ENCODE measurements at places on chromosomes 12 and 14. TPM values are rescaled to one million over a fixed set of nuclear protein-coding genes. Genes with fewer than 3 reads are reported as not detected.

The WSCD2 gene
- total RNA-seq, result not detected

The WIF1 gene
- not detected for total RNA-seq

The CELA1 gene
- not detected for total RNA-seq

DNA sequence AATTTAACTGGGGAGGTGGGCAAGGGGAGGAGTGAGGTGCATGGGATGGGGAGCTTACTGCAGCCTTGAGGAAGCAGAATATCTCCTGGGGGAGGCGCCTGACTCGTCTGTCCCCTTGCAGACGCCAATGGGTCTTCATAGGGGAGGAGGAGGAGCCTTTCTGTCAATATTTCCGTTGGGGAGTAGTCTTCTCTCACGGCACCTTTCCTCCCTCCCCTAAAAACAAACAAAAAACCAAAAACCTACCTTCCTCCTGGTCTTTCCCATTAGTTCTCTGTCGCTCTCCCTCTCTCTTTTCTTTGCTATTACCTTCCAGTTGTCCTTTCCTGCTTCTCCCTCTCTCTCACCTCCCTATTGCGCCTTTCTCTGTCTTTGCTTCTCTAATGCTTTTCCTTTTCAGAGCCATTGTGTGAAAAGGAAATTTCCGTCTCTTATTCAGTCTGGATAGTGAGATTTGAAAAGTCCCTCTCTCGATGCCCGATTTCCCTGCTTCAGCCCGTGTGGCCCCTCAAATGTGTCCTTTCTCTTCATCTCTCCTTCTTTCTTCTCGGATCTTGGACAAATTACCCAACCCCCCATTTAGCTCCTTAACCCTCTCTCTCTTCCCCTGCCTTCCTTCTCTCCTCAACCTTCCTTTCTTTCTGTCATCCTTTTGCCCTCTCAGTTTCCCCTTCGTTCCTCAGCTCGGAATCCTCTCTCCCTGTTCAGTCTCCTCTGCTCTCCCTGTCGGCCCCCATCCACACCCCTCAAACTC lies 5.9 kb downstream of the GPR84 start:
- no peak for DNase-seq

GRCh38 chr14:50036211-50036610 lies 80.2 kb downstream of the VCPKMT start:
- no peak for DNase-seq

- DNase-seq, result no peak
These were observed 41.5 kb upstream of the ANKS1B start for GRCh38 chr12:100026241-100026640.

DNA sequence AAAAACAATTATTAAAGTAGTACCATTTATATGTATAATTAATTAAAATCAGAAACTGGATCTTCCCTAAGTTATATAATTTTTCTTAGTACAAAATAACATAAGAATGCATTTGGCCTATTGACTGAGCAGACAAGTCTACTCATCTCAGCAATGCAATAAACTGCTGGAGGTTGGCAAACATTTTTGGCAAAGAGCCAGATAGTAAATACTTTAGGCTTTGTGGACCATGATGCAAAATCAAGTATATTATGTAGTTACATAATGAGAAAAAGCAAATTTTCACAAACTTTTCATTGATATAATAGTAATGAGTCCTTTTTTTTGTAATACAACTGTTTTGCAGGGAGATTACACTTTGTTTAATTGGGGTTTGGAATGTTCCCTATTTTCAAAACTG lies 30.9 kb downstream of the ERGIC2 start:
- peak; percentile 42 for DNase-seq

DNA sequence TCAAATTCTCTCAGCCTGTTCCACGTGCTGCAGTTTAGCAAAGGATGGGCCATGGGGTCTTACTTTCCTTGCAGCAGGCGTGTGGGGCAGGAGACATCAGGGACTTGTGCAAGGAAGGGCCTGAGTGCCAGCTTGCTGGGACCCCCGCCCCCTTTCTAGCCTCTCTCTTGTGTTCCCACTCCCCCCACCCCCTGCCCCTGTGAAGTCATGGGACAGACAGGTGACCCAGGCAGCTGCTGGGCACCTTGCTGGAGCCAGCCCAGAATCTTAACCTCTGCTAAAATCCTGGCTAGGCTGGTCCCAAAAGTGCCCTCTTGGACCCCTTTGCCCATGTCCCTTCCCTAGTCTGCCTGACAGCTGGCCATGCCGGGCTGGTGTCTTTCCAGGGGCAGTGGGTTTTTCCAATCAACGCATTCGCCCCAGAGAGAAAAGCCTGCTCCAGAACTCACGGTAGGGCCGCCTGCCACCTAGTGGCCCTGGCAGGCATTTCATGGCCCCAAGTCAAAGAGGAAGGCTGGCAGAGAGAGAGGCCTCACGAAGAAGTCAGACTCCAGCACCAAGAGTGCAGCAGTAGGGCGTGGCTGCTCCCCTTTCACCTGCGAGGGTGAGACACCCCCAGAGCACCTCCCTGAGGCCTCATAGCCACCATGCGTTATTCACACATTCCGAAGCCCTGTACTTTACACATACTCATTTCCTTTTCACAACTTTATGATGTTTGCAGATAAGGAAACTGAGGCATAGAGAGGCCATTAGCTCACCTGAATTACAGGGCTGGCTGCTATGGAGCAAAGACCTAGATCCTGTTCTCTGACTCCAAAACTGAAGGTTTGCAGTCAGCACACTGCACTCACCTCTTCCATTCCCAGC lies 67.4 kb downstream of the LGMN start:
- DNase-seq, result peak; percentile 56

DNA sequence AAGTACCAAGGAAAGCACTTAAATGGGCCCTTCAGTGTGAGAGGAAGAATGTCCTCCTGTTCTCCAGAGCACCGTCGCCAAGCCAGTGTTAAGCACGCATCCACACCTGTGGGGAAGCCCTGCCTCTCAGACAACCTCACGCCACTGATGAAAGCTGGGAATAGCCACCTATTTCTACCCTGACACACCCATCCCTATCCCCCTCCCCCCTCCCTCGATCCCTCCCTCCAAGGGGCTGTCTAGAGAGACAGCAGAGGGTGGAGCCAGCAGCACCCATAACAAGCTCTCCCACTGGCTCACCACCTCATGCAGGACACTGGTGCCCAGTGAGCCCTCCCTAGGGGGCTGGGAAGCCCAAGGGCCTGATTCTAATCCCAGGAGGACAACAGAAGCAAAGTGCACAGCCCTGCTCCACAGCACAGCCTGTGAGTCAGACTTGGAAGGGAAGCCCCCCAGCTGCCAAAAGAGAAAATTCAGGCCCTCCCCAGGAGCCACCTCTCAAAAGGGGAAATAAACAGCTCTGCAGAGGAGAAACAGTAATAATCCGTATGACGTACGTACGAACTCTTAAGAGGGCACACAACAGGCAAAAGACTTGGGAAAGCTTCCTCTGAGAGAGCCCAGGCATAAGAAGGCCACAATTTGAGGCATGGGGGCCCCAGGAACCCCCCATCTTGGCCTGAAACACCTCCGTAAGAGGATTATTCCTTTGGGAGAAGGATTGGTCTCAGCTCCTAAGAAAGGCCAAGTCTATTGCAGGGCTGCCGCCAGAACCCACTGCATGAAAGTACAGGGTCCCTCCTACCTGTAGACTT lies 7.8 kb downstream of the PITPNM2 start:
- DNase-seq, result peak; percentile 50

GRCh38 chr12:93782853-93783252 lies 105.7 kb downstream of the CRADD start:
- no peak for DNase-seq

GRCh38 chr12:62599854-62600437 lies 133.3 kb downstream of the MON2 start:
- DNase-seq, result no peak

GRCh38 chr14:44767646-44768173 lies 194.0 kb downstream of the KLHL28 start:
- no peak for DNase-seq

All from M059J (cell line).